ENCODE measurements at places on chromosomes 16 and 17.

- DNase-seq: no peak
These were observed 5.2 kb downstream of the TLCD2 start for GRCh38 chr17:1705004-1705403.

- no peak for DNase-seq
These were observed 17.6 kb upstream of the NOL11 start for GRCh38 chr17:67700037-67700724.

GRCh38 chr17:946510-947236, 32.9 kb downstream of the NXN start:
- DNase-seq: no peak

DNA sequence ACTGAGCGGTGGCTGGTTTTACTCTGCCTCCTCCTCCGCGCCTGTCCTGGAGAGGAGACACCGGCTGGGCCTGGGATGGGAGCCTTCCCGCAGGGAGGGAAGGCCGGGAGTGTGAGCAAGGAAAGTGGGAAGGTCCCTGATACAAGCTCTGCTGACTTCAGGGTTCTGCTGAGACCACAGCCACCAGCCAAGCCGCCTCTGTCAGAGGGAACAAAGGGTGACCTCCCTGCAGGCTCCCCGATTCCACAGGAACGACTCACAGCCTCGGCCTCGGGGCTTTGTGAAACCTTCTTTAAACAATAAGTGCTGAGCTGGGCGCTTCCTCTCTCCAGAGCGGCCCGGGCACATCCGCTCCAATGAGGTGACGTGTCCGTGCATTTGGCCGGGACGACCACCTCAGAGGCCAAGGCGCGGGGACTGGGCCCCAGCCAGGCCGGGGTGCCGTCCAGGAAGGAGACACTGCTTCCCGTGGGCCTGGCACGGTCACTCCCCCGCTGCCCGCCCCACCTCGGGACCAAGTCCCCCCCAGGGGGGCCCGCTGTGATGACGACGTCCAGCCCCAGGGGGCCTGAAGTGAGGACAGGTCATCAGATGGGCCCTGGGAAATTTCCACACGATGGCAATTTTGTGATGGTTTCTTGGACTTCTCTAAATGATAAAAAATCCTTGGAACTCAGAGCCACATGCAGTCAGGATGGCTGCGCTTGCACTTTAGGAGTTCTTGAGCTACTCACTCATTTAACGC, 11.8 kb upstream of the CIBAR2 start:
- DNase-seq: peak; percentile 4
